Right lung (tissue), 10 donors: ENCODE measurements at places on chromosomes 6 and 20. TPM values are rescaled to one million over a fixed set of nuclear protein-coding genes. Genes with fewer than 3 reads are reported as not detected.

Gene SNAI1
- 7.7 TPM for polyA plus RNA-seq

Gene LHFPL5
- polyA plus RNA-seq = not detected

Gene SNHG17
- polyA plus RNA-seq = 54.9 TPM

- DNase-seq = no peak
These were observed 62.4 kb downstream of the ARID1B start for GRCh38 chr6:156839591-156840001.

GRCh38 chr20:4052139-4052480, 36.8 kb upstream of the RNF24 start:
- no peak for DNase-seq

- DNase-seq = no peak
These were observed 11.1 kb upstream of the ARFGEF2 start for GRCh38 chr20:48910347-48910781.
